ENCODE measurements at places on chromosomes 3 and 15.

GRCh38 chr3:62479326-62479725, 106.0 kb upstream of the FEZF2 start:
- DNase-seq: no peak

GRCh38 chr3:114299421-114299820, 5.6 kb downstream of the TIGIT start:
- peak; percentile 23 for DNase-seq

DNA sequence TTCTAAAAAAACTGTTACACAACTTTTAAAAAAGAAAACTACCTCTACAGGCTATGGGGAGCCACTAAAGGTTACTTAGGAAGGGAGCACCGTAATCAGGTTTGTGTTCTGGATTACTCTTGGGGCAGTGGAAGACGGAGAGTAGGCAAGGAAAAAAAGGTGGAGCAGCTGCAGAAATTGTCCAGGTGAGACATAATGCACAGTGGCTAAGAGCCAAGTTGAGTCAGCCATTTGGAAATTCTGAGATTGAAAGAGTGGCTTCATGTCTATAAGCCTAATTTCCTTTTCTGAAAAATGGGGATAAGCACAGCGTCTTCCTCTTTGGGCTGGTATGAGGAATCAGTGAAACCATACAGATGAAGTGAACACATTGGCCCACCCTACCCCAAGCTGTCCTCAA, 195.2 kb downstream of the CADPS start:
- no peak for DNase-seq

GRCh38 chr3:58474967-58475578, 16.8 kb upstream of the KCTD6 start:
- DNase-seq: no peak

DNA sequence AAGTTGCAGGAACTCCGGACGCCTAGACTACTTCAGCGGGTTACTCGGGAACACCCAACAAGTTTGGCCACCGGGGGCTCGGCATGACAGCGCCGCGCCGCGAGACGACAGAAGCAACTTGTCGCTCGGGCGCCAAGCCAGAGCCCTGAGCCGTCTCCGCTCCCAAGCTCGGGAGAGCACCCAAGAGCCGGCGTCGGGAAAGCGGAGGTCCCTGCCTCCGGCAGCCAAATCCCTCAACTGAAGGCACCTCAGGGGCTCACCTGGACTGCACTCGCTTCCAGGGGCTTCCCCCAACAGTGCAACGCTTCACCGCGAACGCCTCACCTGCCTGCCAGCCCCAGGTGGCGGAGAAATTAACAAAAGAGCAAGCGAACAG, 640 bp downstream of the MB21D2 start:
- DNase-seq: peak; percentile 72

DNA sequence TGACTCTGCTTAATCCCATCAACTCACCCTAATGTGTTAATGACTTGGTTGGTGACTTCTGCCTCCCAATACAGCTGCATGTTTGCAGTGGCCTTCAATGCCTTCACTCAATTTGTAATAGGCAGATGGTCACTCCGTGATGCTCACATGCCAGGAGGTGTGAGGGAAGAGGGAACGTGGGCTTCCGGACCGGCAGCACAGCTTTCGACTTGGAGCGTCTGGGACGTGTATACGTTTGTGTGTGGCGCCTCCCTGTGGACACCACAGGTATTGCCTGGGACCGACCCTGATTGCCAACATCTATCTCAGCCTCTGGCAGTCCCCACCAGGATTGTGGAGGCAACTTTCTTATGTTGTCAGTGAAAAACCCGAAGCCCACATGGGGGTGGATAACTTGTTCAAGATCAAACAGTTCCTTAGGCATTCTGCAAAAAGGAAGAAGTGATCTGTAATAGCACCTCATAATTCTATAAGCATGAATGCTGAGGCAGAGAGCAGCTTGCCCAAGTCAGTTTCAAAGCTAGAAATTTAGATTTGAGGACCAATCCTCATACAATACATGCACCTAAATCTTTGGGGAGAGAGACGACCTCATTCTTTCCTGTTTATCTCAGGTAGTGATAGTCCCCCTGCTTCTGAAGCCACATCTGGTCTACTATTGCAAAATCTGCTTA, 16.9 kb downstream of the MRPL46 start:
- peak; percentile 62 for DNase-seq

GRCh38 chr3:101950985-101951733, 101.8 kb downstream of the NFKBIZ start:
- DNase-seq: no peak

- DNase-seq: peak; percentile 8
These were observed 99.3 kb upstream of the SLC24A5 start for GRCh38 chr15:48021336-48022086.

GRCh38 chr3:124125315-124125714, 133.4 kb upstream of the ROPN1 start:
- no peak for DNase-seq

DNA sequence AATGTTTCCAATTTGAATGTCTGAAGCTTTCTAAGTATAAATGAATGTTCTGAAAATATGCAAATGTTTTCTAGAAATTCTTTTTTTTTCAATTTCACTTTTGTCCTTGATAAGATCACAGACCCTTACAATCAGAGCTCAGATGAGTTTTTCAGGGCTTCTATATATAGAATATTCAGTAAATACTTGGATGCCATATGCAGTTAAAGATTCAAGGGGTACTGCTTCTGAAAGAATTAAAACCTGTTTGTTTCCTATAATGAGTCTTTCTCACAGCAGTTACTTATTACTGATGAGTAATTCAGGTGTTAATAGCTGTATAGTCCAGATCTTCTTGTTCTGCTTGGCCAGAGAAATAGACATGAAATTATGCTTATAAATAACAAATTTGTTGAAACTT, 812.6 kb downstream of the ZPLD1 start:
- no peak for DNase-seq

DNA sequence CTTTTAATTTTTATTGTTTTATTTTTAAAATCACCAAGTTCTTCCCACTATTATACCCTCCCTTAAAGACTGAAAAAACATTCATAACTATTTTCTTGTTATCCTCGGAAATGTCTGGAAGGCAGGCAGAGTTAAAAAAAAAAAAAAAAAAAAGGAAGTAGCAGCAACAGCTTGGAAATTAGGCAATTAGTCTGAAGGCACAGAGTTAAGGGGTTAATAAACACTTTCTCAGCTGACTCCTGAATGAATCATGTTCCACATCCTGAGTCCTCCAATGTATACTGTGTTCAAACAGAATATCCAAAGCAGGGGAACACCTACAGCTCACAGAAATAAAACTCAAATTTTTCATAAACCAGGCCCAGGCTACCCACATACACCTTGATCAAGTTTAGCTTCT, 5.8 kb downstream of the HEXA start:
- DNase-seq: peak; percentile 34

- peak; percentile 93 for DNase-seq
These were observed at the start of gene TBL1XR1 for GRCh38 chr3:177197041-177197726. Gene TBL1XR1 (minus strand): TSS chr3:177197482. CDS start chr3:177064977, 132,505 bp downstream.

DNA sequence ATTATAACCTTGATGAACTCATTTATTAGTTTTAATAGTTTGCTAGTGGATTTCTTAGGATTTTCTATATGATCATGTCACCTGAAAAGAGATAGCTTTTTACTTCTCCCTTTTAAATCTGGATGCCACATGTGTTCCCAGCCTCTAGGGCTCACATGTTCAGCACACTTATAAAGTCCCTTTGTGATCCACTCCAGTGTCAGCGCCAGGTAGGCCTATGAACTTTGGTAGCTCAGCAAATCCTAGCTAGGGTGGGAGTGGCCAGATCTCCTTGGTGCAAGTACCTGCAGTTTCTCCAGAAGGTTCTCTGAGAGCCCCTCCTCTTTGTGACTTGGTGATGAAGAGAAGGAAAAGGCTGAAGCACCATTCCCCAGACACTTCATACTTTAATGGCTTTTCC, 8.7 kb downstream of the FETUB start:
- DNase-seq: no peak

- no peak for DNase-seq
These were observed 20.6 kb downstream of the NEO1 start for GRCh38 chr15:73072894-73073293.

DNA sequence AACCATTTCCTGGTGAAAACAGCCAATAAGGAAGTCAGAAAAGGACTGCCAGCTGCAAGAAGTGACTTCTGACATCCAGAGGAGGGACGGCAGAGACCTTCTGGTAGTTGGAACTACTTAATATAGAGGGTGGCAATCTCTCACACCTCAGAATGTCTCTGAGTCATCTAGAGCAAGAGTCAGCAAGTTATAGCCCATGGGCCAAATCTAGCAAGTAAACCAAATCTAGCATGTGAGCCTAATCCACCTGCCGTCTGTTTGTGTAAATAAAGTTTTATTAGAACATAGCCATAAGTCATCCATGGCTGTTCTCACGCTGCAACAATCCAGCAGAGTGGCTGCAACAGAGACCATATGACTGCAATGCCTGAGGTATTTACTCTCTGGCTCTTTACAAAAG, 160.5 kb upstream of the NR2E3 start:
- no peak for DNase-seq

- DNase-seq: no peak
These were observed 73.2 kb upstream of the DLG1 start for GRCh38 chr3:197371591-197372046.

GRCh38 chr15:80526556-80527340, 122.6 kb downstream of the ARNT2 start:
- DNase-seq: no peak

- DNase-seq: no peak
These were observed 3.3 kb upstream of the ADPGK start for GRCh38 chr15:72786676-72787345.

DNA sequence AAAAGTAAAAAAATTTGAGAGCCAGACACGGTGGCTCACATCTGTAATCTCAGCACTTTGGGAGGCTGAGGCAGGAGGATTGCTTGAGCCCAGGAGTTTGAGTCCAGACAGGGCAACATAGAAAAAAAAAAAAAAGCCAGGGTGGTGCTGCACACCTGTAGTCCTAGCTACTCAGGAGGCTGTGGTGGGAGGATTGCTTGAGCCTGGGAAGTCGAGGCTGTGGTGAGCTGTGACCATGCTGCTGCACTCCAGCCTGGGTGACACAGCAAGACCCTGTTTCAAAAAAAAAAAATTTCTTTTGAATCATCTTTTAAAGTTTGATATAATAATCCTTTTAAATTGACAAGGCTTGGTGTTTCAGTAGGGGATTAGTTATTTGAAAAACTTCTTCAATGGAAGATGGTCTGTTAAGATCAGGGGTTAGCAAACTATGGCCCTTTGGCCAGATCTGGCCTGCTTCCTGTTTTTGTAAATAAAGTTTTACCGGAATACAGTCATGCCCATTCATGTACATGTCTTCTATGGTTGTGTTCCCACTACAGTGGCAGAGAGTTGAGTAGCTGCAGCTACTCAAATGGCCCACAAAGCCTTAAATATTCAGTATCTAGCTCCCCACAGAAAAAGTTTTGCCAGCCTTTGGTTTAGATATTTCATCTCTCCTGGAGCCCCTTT, 28.9 kb downstream of the CDAN1 start:
- DNase-seq: no peak

DNA sequence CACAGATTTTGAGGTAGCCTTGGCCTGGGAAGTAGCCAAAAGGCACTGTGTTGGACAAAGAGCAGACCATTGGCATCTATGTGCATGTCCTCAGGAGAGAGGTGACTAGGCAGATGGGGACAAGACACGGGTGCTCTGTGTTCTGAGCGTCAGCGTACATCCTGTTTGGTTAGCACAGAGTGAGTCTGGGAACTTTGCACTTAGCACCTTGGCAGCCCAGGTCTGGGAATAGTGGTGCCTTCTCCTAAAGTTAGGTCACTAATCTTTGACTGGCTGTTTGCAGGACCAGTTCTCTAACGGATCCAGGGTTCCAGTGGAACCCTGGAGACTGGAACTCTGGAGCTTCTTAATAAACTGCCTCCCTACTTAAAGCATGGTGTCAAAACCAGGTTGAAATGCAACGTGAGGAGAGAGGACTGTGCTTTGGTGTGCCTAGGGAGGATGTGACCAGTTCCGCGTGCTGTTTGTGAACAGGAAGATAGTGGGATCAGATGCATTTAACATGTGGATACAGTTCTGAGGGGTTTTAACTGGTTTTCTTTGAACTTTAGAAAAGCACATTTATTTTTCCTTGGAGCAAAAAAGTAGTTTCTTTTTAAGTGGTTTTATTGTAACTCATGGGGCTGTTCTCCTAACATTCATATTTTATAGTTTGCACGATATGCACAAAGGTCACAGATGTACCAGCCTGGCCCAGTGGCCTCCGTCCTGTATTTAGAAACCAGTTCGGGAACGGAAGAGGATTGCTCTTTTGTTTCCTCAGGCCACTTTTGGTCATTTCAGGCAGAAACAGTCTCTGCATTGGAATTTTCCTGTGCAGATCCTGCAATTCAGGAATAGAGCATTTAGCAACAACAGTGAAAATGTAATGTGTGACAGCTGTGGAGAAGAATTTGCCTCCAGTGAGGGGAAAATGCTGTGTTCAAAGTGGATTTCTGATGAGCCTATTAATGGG, 48.8 kb downstream of the ABHD2 start:
- no peak for DNase-seq

GRCh38 chr15:34851007-34851406, 55.7 kb upstream of the ACTC1 start:
- DNase-seq: no peak

- DNase-seq: no peak
These were observed 46.0 kb downstream of the MEIS2 start for GRCh38 chr15:37054336-37054735.

GRCh38 chr3:195003006-195003892, 267.7 kb downstream of the XXYLT1 start:
- no peak for DNase-seq

GRCh38 chr15:77634266-77634962, 1.7 kb upstream of the LINGO1 start:
- DNase-seq: no peak

DNA sequence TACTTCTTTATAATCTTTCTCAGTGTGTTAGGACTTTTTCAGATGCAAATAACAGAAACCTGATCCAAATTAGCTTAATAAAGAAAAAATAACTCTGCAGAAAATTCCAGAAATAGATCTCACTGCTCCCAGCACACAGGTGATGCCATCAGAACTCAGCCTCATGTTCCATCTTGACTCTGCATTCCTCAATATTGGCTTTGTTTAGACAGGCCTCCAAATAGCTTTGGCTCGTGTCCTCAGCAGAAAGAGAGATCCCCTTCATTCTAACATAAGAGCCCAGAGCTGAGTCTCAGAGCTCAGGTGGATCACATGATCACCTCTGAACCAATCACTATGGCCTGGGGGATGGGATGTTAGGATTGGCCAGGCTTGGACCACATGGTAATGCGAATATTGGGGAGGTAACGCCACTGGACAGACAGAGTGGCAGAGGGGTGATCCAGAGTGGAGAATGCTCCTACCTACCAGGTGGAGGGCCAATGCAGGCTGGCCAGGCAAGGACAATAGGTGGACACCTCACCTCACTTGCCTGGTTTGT, 46.6 kb upstream of the TBC1D21 start:
- no peak for DNase-seq

Data from RKO (cell line).